Left cardiac atrium (tissue), 4 donors: ENCODE measurements at places on chromosomes 6 and 20. TPM values are rescaled to one million over a fixed set of nuclear protein-coding genes. Genes with fewer than 3 reads are reported as not detected.

HLA-DQA1 gene
- total RNA-seq = 7.7 TPM

PCMTD2 gene
- 76.4 TPM for total RNA-seq

SPEF1 gene
- not detected for total RNA-seq

SNAP91 gene
- total RNA-seq = not detected
